ENCODE measurements at places on chromosomes 1 and 21.

- DNase-seq, result no peak
Measured at GRCh38 chr1:65799601-65800000, 6.9 kb downstream of the PDE4B start.

DNA sequence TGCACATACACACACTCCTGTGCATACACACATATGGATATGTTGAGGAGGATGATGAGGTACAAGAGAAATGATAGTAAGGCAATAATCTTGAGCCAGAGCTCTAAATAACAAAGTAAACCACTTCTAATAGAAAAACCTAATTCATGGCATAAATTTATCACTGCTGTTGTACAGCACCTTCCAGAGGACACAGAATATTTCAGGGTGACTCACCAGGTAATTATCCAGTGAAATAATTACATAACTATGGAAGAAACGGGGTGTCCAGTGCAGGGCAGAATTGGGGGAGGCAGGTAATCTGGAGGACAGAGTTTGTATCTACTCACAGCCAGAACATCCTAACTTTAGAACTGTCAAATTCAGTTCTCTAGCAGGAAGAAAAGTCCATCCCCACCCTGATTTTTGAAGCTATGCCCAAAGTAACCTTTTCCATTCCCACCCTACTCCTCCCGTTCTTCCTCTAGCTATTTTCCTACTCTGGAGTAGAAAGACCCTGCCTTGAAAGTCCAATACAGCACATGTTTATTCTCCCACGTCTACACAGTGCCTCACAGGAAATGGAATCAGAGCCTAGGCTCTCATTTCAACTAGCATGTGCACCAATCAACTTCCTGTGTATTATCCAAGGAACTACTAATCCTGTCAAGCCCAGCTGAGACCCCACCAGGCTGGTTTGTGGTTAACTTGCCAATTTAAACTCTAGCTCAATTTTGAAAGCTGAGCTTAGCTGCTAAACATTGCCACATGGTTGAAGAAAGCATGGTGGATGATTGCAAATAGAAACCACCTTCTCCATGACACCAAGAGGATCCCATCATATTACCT lies 96.6 kb downstream of the PTPN14 start:
- DNase-seq, result no peak

- no peak for DNase-seq
Measured at GRCh38 chr1:205582046-205582445, 49.8 kb downstream of the ELK4 start.

DNA sequence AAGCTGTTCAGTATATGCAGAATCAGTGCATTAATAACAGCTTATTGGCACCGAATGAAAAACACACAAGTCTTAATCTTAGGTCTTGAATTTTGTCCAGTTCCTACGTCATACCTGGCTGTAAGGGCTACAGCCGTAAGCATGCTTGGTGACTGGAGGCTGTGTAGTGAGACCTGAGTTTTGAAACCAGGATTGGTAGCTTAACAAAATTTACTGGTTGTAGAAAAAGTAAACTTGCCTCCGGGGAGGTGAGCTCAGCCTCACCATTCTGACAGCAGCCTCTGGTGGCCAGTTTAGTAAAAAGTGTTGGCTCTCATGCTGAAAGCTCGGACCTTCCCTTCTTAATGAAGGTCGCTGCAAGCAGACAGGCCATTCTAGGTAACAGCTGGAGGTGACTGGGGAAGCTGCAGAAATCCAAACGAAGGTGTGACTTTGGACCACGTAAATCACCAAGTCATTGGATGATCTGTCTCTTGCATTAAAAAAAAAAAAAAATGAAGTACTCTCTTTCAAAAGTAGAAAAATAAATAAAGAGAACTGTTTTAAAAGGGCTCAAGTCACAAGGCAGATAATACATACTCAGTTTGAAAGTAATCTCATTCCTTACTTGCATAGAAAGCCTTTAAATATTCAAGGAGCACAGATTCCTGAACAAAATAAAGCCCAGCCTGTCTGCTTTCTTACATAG lies 48.9 kb downstream of the HLCS start:
- no peak for DNase-seq

DNA sequence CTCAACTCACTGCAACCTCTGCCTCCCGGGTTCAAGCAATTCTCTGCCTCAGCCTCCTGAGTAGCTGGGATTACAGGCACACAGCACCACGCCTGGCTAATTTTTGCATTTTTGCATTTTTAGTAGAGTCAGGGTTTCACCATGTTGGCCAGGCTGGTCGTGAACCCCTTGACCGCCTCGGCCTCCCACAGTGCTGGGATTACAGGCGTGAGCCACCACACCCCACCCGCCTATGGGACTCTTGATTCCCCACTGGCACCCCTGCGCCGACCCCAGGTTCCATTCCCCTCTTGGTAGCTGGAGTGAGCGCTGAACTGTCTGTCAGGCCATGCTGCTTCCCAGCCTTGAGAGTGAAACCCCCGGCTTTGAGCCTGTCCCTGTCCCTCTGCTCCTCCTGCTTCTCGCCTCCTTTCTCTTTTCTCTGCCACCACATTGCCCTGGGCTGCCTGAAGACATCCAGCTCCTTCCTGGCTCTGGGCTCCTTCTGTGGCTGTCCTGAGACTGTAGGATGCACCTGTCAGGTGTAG lies 48.8 kb downstream of the IER5 start:
- no peak for DNase-seq

GRCh38 chr1:29555043-29555620 lies 318.8 kb downstream of the PTPRU start:
- no peak for DNase-seq

GRCh38 chr1:98637316-98637715 lies 24.2 kb upstream of the SNX7 start:
- no peak for DNase-seq

GRCh38 chr1:48591181-48591580 lies 119.2 kb upstream of the SPATA6 start:
- no peak for DNase-seq

DNA sequence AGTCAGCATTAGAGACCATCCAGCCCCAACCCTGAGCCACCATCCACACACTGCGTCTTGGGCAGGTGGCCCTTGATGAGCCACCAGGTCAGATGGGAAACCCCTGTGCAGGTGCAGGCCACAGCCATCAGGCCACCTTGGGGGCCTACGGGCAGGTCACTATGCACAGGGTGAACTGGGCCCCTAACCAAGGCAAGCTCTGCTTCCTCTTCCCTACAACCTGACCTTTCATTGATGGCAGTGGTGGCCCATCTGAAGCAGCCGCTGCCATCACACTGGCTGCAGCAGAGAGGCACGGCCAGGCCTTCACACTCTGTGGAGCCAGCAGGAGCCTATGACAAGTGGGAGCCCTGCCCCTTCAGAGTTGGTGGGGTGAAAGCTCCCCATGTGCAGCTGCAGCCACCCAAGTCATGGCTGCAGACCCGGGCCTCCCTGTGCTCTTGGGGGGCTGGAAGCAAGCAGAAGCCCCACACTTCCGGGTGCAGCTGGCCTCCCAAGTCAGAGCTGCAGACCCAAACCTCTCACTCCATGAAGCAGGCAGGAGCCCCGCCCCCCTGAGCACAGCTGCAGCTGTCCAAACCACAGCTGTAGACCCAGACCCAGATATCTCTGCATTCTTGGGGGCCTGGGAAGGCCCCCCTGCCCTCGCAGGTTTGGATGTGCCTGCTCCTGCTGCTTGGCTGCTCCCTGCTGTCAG lies 681.5 kb downstream of the MATN1 start:
- no peak for DNase-seq

DNA sequence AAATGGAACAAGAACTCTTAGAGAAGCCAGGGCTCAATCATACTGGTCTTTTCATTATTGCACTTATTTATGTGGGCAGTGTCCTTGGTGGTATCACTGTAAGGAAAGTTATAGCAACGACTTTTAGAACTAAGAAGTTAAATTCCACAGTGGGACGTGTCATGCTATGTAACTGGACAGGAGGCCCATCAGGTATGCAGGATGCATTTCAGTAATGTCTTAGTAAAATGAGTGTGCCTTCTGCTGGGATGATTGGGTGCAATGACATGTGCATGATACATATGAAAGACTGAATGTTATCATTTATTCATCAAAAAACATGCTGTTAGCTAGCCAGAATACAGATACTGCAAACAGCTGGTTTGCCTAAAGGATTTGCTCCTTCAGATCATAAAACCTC lies 6.9 kb upstream of the ATP1B1 start:
- no peak for DNase-seq

GRCh38 chr1:228837817-228838716 lies 102.8 kb downstream of the RHOU start:
- DNase-seq, result no peak

DNA sequence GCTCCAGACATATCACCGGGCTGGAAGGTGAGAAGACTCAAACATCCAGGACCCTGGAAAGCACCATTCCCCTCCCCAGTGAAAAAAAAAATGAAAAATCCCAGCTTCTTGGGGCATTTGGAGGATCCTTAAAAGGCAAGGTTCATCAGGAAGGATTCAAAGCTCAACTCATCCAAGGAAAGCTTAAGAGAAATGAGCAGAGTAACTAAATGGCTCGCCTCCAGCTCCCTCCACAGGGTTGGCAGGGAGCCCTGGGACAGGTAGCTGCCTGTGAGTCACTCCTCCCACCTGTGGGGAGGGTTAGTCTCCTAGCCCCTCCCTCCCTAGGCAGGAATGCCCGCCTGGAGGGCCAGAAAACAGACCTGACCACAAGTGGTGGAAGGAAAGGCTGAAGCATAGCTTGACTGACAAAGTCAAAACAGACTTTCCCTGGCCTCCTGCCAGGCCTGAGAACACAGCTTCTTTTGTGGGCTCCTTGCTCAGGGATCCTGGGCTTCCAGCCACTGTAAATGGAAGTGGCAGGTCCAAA lies 712 bp upstream of the LAMB3 start:
- peak; percentile 60 for DNase-seq

GRCh38 chr21:45412909-45413611 lies 8.1 kb downstream of the COL18A1 start:
- DNase-seq, result no peak

- DNase-seq, result no peak
Measured at GRCh38 chr1:205301205-205301821, 20.2 kb downstream of the NUAK2 start.

DNA sequence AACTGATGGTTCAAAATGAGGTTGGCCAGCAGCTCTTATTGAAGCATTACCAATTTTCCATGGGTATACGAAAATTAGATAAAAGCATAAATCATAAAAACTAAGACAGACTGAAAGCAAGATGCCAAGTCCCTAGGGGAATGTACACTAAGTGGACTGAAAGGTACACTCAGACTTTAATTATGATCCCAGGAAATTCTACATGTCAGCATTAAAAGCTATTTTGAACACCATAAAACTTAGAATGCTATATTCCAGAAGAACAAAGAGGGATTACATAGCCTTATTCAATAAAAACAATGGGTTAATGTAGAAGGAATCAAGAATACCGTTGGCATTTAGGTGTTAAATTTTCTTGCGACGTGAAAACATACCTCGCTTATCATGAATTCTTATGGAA lies 558.5 kb downstream of the LRRIQ3 start:
- DNase-seq, result no peak

GRCh38 chr1:38094711-38095290 lies 48.2 kb upstream of the POU3F1 start:
- no peak for DNase-seq

DNA sequence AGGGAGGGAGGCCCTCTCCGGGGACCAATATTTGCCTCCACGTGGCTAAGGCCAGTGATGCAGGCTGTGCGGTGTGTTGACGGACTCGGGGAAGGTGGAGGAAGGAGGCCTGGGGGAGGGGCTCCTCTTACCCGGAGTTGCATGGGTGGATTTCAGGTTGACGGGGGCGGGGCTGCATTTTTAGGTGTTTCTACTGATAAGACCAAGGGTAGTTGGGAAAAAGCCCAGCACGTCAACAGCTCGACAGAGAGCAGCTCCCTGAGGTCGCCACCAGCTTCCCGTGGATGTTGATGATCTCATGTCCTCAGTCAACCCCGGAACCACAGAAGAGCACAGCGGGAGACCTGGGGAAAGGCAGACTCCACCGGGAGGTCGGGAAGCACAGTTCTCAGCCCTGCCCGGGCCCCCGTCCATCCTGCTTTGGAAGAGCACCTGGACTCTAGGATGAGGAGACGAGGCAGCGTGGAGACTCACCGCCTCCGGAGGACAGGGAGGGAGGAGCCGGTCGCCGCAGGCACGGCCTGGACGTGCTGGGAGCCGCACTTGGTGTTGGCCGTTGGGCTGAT lies 32.9 kb upstream of the COL6A1 start:
- no peak for DNase-seq

- DNase-seq, result no peak
Measured at GRCh38 chr1:234874291-234875288, 254.0 kb downstream of the TOMM20 start.

DNA sequence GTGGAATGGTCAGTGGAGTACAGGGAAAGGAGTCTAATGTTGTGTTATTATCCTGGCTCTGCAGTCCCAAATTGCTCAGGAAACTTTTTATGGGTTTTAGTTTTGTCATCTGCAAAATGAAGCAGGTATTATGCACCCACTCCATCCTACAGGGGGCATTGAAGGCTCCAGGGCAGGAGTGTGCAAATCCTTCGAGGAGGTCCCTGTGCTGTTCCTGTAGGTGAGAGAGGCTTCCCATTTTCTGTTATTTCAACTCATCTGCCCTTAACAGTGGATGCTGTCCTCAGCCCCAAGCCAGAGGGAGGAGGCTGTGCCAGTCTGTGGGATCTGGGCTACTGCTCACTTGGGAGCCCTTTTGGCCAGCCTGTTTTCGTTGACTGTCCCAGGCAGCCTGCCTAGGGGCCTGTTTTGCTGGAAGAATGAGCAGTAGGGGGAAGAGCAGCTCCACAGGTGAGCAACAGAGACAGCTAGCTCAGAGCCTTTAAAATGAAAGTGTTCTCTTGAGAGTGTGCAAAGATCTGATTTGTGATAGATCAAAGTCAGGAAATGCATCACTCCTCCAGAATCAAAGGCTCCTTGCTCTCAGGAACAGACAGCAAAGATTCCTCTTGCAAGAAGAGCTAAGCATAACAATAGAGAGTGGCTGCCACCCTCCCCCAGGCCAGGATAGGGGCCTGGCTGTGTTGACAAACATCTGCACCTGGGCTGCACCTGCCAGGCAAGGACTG lies 317.6 kb upstream of the PROX1 start:
- no peak for DNase-seq

GRCh38 chr1:31062867-31063380 lies 2.6 kb downstream of the PUM1 start:
- DNase-seq, result no peak

DNA sequence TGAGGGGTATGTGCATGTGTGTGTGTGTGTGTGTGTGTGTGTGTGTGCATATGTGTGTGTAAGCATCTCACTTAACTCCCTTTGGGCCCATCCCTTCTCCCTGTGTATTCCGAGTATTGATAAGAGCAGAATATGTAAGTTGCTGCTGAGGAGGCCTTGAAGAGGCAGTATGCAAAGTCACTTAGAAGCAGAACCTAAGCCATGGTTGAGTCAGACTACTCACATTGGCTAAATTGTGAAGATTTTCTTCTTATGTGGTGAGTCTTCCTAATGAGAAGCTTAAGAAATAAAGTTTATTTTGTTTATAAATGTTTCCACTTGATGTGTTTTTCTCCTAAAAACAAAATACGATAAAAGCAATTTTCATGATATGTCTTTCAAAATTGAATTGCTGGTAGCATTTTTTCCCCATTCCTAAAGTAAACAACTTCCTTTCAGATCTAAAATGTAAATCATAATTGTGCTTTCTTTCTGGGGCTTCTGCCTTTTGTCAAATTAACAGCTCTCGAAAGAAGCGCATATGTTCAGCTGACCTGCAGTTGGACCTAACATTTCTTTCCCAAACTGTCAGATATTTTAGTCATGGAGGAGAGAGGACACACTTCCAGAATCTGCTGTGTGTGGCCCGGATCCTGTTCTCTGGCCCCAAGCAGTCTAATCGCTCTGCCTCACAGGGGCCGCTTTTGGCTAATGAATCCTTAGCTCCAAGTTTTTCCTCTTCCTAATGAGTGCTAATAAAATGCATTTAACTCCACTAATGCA lies 284.0 kb downstream of the DUSP10 start:
- DNase-seq, result no peak

Measured in stimulated activated CD4-positive, alpha-beta T cell treated with anti-CD3 and anti-CD28 coated beads, Interleukin-15, amount 100 ng/mL, for 48 hours (primary cell).